T-helper 2 cell (primary cell): ENCODE measurements at places on chromosomes 2 and 18.

DNA sequence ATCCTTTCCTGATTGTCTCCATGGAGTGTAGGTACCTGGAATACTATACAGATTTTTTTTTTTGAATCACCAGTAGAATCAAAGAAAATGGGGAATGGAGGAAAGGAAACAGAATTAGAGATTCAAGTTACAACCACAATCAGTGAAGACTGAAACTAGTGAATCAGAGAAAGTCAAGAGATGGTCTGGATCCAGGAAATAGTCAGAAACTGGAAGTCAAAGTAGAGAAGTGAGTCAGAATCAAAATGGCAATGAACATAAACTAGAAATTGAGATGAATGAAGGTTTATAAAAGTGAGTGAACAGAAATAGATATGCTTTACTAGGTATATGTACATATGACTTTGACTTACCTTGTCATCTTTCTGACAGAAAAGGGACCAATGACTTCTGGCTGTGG is 579.0 kb downstream of the PLCL1 start:
- DNase-seq, result no peak

DNA sequence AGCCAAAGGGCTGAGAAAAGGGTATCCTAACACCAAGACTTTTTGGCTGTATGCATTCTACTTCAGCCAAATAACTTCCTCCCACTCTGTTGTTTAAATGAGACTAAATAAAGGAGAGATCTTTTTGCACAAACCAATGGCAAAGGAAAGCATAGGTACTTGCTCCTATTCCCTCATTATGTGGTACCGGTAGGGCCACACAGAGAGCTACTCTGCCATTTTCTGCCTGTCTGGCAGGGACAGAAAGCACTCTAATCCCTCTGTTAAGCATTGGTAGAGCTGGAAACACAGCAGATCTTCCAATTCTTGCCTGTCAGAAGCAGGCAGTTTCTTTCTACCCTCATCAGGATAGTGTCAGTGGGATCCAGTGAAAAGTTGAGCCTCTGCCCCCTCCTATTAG is 918.3 kb upstream of the TMEFF2 start:
- no peak for DNase-seq

GRCh38 chr18:68925268-68925667 is 127.4 kb downstream of the CCDC102B start:
- no peak for DNase-seq

DNA sequence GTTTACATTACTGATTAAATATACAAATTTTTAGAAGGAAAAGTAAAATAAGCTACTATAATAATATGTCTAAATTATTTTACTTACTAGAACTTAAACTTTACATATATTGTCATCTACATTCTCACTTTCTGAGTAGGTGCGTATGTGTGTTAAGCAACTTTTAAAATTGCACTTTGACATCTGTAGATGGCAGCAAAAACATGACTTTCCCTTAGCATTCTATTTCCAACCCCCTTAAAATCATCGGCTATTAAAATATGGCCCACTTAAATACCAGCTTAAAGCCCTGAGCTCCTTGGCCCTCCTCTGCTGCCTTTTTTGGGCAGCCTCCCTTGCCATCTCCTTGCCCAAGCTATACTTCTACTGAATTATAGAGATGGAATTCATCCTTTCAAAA is 78.0 kb downstream of the UPP2 start:
- DNase-seq, result no peak

DNA sequence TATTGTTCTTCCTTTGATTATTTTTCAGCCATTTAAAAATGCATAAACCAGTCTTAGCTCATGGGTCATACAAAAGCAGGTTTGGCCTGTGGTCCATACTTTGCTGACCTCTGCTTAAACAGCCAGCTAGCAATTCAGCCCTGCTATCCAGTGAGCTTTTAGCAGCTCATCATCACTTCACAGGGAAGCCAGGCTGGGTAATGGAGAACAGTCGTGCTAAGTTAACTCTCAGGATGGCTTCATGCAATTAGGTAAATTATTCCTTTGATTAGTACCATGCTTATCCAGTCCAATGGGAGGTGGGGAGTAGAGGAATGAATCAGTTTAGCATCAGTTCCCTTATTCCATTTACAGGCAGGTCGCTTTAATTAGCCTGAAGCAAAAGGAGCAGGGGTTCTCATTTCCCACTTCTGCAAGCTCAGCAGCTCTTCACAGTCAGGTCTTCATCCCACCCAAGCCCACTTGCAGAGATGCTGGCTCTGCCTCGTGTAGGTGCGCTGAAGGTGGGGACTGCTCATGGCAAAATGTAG is 109.8 kb upstream of the ALPP start:
- no peak for DNase-seq

DNA sequence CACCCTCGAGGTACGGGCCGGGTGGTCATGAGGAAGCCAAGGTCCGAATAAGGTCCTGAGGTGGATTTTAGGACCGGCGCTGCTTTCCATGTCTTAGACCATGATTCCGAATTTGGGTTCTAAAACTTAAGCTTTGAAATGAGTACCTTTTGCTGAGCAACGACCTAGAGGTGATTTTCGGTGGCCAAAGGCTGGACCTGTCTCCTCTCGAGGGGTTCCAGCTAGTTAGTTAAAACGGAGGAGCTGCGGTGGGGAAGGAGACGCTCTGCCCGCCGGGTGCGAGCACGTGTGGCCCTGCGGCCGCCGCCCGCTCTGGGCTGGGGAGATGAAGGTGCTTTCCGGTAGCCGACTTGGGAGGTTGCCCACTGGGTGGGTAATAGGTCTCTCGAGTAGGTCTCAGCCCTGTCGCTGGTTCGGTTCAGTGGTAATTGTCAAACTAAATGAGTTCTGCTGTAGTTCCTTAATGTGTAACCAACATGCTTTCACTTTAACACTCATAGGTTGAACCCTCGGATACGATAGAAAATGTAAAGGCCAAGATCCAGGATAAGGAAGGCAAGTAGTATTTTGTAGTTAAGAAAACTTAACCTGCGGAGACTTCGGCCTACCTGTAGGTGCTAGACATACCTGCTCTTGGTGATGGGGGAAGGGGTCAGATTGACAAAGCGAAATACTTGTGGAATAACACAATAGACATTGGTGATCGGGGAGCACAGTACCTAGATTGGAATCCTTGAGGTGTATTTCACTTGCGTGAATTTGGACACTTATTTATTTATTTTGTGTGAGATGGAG is 572 bp downstream of the RPS27A start:
- DNase-seq, result peak; percentile 51

- no peak for DNase-seq
Observed at GRCh38 chr18:48080546-48080945, 150.1 kb upstream of the SMAD2 start.

GRCh38 chr2:140639628-140640027 is 1491.2 kb downstream of the LRP1B start:
- no peak for DNase-seq

GRCh38 chr18:13309031-13309747 is 90.6 kb downstream of the LDLRAD4 start:
- DNase-seq, result no peak

DNA sequence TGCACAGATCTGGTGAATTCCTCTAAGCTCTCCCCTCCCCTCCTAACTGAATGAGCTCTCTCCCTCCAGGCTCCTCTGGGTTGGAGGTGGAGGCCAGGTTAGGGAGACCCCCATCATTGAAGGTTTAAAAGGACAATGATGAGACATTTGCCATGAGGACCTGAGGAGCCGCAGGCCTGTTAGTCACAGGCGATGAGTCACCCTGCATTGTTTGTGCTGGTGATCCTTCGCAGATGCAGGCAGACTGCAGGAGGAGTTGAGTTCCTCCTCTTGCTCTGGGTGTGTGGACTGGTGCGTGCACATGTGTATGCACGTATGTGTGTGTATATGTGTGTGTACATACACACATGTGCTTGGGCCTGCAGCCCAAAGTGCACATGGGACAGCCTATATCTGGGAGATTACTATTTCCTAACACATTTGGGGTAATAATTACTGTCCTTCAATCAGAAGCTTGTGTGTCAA is 42.0 kb downstream of the MCFD2 start:
- DNase-seq, result no peak

DNA sequence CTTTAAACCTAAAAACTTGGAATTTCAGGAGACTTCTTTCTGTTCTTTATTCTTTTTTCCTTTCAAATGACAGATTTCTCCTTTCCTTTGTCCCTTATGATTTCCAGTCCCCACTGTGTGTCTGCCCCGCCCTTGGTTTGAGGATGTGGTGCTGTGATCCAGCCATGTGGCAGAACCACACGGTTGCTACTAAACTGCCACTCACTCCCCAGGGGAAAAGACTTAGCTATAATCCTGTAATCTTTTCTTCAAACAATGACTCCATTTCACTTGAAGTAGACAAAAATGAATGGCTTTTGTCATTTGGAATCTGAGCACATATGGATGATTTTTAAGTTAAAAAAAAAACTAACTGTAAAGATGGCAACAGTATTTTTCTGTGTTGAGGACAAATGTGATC is 76.2 kb upstream of the STAM2 start:
- DNase-seq, result no peak
